ENCODE measurements at places on chromosomes 2 and 18. TPM values are rescaled to one million over a fixed set of nuclear protein-coding genes. Genes with fewer than 3 reads are reported as not detected.

The GRP gene
- total RNA-seq = not detected

The ALPG gene
- total RNA-seq = not detected

The UGT1A3 gene
- total RNA-seq = not detected

The B4GALT6 gene
- 3.8 TPM for total RNA-seq

The THSD7B gene
- not detected for total RNA-seq

The DNAH7 gene
- total RNA-seq = 0.04 TPM

The ELOA2 gene
- total RNA-seq = not detected

The FBXO36 gene
- 0.82 TPM for total RNA-seq

The RNF125 gene
- 24.3 TPM for total RNA-seq

The SERPINB3 gene
- total RNA-seq = not detected

The KCNG2 gene
- not detected for total RNA-seq

The ZSWIM2 gene
- total RNA-seq = not detected

The CNDP1 gene
- not detected for total RNA-seq

The RESP18 gene
- total RNA-seq = not detected

The SP100 gene
- 68.3 TPM for total RNA-seq

The BOK gene
- total RNA-seq = 0.06 TPM

The MTX2 gene
- total RNA-seq = 27.4 TPM

The TANK gene
- total RNA-seq = 70.3 TPM

The SLC4A5 gene
- 1.2 TPM for total RNA-seq

The NOL4 gene
- not detected for total RNA-seq

The DCDC2C gene
- not detected for total RNA-seq

The FAM237A gene
- total RNA-seq = not detected

The CD8A gene
- 433 TPM for total RNA-seq

The IL37 gene
- total RNA-seq = not detected

The SALL3 gene
- total RNA-seq = 0.02 TPM

The CD8B2 gene
- 4.2 TPM for total RNA-seq

The STARD6 gene
- not detected for total RNA-seq

The CKAP2L gene
- 23.0 TPM for total RNA-seq

The SOCS6 gene
- 1.1 TPM for total RNA-seq

The SERPINB7 gene
- total RNA-seq = not detected

The ARHGEF33 gene
- 0.42 TPM for total RNA-seq

The INHA gene
- total RNA-seq = not detected

The CRYBA2 gene
- total RNA-seq = not detected

The CCDC74B gene
- total RNA-seq = 0.70 TPM

The KCNK3 gene
- not detected for total RNA-seq

The TMEM163 gene
- total RNA-seq = 0.08 TPM

The DSC3 gene
- 0.06 TPM for total RNA-seq

The CD28 gene
- total RNA-seq = 75.2 TPM

The MEIS1 gene
- total RNA-seq = not detected

The ALPP gene
- total RNA-seq = not detected

The UBR3 gene
- total RNA-seq = 23.8 TPM

The CRYGC gene
- not detected for total RNA-seq

The ZNF519 gene
- 15.8 TPM for total RNA-seq

The LGALSL gene
- total RNA-seq = 1.4 TPM

The ANO7 gene
- 3.1 TPM for total RNA-seq

The ICOS gene
- total RNA-seq = 81.7 TPM

The C2orf81 gene
- 3.8 TPM for total RNA-seq

The LNPK gene
- total RNA-seq = 38.3 TPM

The FIGN gene
- not detected for total RNA-seq

The ADD2 gene
- total RNA-seq = 2.0 TPM

The NAT8 gene
- not detected for total RNA-seq

The UGT1A6 gene
- total RNA-seq = not detected

The CCDC93 gene
- total RNA-seq = 36.5 TPM

The NOSTRIN gene
- not detected for total RNA-seq

The SETBP1 gene
- total RNA-seq = 17.3 TPM

The FAM124B gene
- total RNA-seq = not detected

The COX5B gene
- 209 TPM for total RNA-seq
